ENCODE measurements at places on chromosomes 6 and 20.

- no peak for DNase-seq
Measured at GRCh38 chr6:128491610-128492206, 28.7 kb downstream of the PTPRK start.

GRCh38 chr6:45743028-45743615 lies 272.5 kb downstream of the CLIC5 start:
- no peak for DNase-seq

GRCh38 chr6:154619146-154619545 lies 108.7 kb upstream of the CNKSR3 start:
- DNase-seq = no peak

DNA sequence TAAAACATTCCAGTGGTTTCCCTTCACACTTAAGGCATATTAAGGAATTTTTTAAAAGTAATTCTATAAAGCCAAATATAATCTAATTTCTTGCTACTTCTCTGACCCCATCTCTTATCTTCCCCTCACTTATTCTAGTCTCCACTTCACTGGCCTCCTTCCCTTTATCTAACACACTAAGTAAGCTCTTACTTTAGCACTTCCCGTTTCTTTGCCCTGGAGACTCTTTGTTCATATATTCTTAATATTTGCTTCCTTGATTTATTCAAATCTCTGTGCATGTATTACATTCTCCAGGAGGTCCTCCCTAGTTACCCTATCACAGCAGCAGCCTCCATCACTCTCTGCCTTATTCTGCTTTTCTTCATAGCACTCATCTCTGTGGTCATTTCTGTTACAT lies 20.3 kb downstream of the GTPBP2 start:
- DNase-seq = no peak

DNA sequence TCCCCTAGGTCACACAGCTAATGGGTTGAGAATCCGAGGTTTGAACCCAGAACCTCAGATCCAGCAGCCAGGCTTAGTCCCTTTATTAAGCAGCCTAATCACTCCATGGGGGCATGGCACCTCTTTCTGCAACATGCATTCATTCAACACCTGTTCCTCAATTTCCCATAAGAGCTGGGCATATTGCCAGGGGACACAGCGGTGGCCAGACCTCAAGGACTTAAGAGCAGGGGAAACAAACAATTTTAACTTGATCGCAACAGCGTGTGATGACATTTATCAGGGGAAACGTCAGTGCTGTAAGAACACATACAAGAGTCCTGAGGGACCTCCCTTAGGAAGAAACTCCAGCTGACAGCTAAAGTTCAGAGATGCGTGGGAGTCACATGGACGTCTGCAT lies 267.4 kb upstream of the CDH4 start:
- DNase-seq = no peak

DNA sequence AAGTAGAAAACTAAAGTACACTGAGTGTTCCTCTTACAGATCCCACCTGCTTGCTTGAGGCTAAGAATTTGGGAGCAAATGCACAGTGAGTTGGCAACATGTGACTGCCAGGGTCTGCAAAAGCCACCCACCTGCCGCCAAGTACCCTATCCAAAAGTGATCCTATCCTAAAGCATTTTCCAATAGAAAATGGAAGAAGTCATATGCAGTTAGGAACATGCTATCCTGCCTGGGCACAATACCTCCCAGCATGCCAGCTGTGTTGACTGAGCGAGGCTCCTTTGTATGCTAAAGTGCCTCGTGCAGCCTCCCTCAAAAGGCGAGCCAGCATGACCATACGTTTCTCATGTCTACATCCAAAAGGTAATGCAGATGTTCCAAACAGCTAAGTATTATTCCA lies 52.7 kb downstream of the TRAF3IP2 start:
- no peak for DNase-seq

GRCh38 chr6:162271922-162272321 lies 455.6 kb downstream of the PRKN start:
- DNase-seq = no peak

- DNase-seq = no peak
Measured at GRCh38 chr6:169651498-169651897, 50.3 kb downstream of the WDR27 start.

GRCh38 chr20:53977391-53977790 lies 93.0 kb downstream of the BCAS1 start:
- no peak for DNase-seq

GRCh38 chr6:142446576-142446975 lies 144.8 kb downstream of the ADGRG6 start:
- DNase-seq = no peak

- DNase-seq = peak; percentile 14
Measured at GRCh38 chr6:49978332-49979226, 9.2 kb upstream of the DEFB113 start.

- DNase-seq = no peak
Measured at GRCh38 chr6:101747716-101748115, 354.2 kb downstream of the GRIK2 start.

GRCh38 chr20:17946040-17946439 lies 22.6 kb downstream of the SNX5 start:
- no peak for DNase-seq

DNA sequence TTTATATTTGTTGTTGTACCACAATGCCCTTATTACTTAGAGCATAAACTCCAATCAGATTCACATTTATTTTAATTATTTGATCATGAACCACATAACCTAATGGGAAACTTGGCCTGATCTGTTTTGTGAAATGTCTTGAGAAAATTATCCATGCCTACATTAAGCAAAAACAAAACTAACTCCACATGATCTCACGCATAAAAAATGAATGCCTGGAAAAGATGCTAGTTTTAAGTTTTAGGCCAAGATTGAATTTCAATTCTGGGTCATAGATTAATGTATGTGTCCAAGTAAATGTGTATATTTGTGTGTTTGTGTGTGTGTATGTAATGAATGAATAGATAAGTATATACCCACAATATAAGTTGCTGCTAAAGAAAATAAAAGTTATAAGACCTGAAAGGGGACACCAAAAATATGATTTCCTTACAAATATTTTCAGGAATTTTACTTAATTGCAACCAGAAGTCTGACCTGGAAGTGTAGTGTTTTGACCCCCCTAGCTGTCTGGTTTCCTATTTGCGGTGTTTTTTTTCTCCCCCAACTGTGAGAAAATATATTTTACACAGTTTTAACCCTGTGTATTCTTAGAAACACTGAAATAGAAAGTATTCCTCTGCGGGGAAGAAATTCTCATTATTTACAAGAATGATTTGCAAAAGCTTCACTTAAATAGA lies 97.2 kb downstream of the JAG1 start:
- DNase-seq = no peak

DNA sequence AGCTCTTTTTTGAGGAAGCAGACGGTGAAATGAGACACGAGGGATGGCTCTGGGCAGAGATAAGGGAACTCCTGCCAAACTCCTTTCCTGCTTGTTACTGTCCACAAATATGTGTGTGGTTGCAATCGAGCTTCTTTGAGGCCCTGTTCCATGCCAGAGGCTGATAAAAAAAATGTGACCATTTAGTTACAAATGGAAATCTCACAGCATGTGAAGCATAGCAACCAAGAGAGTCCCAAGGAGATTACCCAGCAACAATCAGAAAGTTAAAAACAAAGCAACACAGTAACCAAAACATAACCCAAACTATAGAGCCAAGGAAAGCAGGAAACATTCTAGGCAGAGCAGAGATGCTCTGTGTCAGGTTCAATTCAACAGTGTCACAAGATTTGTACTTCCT lies 35.4 kb upstream of the HMGN3 start:
- no peak for DNase-seq

GRCh38 chr6:148868901-148869300 lies 122.1 kb downstream of the UST start:
- no peak for DNase-seq

- DNase-seq = no peak
Measured at GRCh38 chr6:56686429-56686828, 43.7 kb upstream of the DST start.

DNA sequence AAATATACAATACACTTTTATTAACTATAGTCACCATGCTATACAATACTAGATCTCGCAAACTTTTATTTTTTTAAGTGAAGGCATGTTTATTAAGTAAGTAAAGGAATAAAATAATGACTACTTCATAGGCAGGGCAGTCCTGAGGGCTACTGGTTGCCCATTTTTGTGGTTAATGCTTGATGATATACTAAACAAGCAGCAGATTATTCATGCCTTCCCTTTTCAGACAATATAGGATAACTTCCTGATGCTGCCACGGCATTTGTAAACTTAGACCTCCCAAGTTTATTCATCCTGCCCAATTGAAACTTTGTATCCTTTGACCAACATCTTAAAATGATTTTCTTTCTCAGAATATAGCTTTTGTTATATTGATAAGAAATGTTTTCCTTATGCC lies 24.7 kb upstream of the HIVEP1 start:
- no peak for DNase-seq

DNA sequence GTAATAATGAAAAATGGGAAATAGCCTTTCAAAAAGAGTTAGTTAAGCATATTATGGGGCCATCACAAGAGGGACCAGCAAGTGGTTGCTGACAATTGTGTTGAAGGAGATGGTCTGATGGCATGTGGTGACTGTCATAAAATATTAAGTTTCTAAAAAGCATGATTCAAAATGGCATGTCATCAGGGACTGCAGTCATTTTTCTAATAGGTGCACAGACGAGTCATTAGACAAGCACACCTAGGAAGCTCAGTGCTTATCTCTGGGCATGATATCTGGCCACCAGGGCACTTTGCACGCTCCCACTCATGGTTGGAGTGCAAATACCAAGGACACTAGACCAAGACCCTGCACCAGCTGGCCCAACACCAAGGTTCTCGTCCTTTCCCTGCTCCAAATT lies 226.5 kb downstream of the ANKRD60 start:
- no peak for DNase-seq

DNA sequence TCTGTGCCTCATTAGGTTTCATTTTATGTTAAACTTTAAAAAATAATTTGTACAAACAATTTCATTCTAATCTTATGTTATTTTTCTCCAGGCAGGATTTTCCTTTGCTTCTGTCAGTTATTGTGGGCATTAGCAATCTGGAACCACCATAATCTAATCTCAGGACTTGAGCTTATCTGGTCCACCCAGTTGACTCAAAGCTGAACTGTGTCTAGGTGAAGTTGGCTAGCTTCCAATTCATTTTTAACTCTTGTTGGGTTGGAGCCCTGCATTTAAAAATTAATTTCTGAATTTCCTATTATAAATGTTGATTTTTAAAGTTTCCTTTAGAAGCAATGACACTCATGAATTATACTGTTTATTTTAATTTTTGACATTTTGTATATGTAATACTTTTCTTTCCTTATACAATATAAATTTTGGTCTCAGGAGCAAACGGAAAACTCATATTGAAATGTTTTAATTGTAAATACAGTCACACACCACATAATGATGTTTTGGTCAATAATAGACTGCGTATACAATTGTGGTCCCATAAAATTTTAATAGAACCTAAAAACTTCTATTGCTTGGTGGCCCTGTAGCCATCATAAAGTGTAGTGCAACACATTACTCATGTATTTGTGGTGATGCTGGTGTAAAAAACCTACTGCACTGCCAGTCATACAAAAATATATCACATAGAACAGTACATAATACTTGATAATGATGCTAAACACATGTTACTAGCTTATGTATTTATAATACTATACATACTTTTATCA lies 121.3 kb downstream of the CLVS2 start:
- DNase-seq = no peak

GRCh38 chr6:24951811-24952299 lies 16.1 kb upstream of the RIPOR2 start:
- no peak for DNase-seq

DNA sequence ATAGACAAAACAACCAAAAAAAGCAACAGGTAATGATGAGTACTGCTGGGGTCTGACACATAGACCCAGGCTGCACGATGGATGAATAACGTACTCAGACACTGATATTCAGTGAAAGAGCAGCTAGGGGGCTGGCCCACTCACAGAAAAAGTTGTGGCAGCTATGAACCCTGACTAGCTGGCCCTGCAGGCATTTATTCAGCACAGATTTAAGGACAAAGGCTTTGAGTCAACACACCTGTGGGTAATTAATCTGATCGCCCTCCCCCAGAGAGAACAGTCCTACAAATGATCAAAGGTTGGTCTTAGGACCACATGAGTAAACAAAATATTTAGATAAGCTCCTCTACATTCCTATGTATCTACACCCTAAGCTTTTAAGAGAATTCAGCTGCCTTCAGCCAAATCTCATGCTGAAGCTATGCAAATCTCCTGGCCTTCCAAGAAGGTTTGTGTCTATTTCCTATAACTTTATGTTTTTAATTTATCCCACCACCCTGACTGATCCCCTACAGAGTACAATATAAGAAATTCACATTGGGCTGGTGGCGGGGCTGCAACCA lies 81.7 kb upstream of the NXT1 start:
- DNase-seq = no peak

- no peak for DNase-seq
Measured at GRCh38 chr6:140276133-140276532, 901.7 kb upstream of the CITED2 start.

- DNase-seq = no peak
Measured at GRCh38 chr6:46983007-46983411, 59.1 kb downstream of the ADGRF1 start.

DNA sequence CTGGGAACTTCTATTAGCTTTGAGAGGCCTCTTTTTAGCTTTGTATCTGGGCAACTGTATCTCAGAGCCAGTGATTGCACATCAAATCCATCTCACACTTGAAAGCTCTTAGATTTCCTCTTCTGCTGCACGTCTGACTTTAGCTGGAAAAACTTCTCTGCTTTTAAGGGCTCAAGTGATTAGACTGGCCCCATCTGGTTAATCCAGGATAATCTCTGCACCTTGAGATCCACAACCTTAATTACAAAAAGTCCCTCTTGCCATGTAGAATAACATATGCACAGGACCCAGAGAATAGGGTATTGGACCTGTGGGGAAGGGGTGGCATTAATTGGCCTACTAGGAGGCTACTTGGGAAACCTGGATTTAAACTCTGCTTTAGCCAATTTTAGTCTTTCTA lies 24.2 kb downstream of the KLHL31 start:
- DNase-seq = no peak

- DNase-seq = no peak
Measured at GRCh38 chr20:2149507-2149906, 47.9 kb downstream of the STK35 start.

GRCh38 chr6:15906420-15907016 lies 222.4 kb upstream of the MYLIP start:
- no peak for DNase-seq

- no peak for DNase-seq
Measured at GRCh38 chr20:50513169-50514034, 3.2 kb downstream of the PTPN1 start.

All from NAMALWA (cell line).